Activated CD4-positive, alpha-beta T cell treated with anti-CD3 and anti-CD28 coated beads, Interleukin-2, amount 50 U/mL, for 1 hour (primary cell): ENCODE measurements at places on chromosomes 12 and 14.

- DNase-seq, result no peak
Observed at GRCh38 chr14:52397844-52398243, 83.7 kb downstream of the PTGER2 start.

DNA sequence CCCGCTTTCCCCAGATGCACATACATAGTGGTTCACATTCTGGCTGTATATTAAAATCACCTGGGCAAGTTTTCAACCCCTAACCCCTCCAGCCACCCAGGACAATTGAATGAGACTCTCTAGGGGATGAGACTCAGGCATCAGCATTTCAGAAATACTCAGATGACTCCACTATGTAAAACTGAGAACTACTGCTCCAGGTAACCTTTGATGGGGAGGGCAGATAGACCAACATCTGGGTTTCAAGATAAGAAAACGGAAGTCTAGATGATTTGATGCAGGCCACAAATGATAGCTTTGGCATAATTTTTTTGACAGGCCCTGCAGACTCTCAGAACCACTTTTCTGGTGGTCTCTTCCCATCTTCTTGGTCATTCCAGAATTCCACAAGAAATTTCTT lies 341.1 kb downstream of the EMP1 start:
- DNase-seq, result no peak

- DNase-seq, result no peak
Observed at GRCh38 chr12:59937148-59937547, 341.3 kb downstream of the SLC16A7 start.

- DNase-seq, result no peak
Observed at GRCh38 chr12:124525455-124525854, 42.0 kb downstream of the NCOR2 start.

- no peak for DNase-seq
Observed at GRCh38 chr14:71574976-71575375, 357.3 kb upstream of the RGS6 start.

DNA sequence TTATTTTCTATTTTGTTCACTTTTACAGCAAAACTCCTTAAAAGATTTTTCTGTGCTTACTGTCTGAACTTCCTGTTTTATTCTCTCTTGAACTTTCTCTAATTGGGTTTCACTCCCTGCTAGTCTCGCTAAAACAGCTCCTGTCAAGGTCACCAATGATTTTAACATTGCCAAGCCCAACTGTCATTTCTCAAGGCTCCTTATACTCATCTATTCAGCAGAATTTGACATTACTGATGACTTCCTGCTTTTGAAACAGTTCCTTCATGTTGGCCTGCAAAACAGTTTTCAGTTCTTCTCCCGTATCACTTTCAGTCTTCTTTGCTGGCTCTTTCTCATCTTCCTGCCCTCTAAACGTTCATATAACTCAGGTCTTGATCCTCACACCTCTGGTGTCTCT lies 268.5 kb upstream of the USP15 start:
- no peak for DNase-seq

DNA sequence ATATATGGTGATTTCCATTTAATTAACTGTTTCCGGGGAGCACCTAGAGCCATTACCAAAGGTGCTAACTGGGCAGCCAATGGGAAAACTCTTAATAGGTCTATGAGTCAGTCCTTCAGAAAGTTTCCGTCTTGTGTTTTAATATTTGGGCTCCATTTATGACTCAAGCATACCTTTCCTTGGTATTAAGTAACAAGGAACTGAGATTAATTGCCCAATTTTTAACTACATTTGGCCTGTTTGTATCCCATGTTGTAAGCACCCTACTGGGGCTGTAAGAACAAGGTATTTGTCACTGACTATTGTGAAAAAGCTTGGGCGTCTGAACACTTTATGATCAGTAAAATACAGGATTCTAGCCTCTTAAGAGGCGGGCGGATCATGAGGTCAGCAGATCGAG lies 62.8 kb upstream of the FOXN3 start:
- DNase-seq, result no peak

DNA sequence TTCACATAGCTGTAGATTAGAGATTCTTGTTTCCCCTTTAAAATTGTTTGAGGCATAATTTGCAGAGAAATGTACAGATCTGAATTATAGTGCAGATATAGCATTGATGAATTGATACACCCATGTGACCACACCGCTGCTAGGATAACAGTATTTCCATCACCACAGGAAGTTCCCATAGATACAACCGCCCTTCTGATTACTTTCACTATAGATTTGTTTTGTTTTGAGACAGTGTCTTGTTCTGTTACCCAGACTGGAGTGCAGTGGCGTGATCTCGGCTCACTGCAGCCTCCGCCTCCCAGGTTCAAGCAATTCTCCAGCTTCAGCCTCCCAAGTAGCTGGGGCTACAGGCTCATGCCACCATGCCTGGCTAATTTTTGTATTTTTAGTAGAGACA lies 8.8 kb upstream of the ASPG start:
- no peak for DNase-seq
